NCI-H774 (cell line): ENCODE measurements at places on chromosomes 6 and 20.
A peak's percentile ranks its signal among the peaks of the same experiment; 100 is the strongest.

DNA sequence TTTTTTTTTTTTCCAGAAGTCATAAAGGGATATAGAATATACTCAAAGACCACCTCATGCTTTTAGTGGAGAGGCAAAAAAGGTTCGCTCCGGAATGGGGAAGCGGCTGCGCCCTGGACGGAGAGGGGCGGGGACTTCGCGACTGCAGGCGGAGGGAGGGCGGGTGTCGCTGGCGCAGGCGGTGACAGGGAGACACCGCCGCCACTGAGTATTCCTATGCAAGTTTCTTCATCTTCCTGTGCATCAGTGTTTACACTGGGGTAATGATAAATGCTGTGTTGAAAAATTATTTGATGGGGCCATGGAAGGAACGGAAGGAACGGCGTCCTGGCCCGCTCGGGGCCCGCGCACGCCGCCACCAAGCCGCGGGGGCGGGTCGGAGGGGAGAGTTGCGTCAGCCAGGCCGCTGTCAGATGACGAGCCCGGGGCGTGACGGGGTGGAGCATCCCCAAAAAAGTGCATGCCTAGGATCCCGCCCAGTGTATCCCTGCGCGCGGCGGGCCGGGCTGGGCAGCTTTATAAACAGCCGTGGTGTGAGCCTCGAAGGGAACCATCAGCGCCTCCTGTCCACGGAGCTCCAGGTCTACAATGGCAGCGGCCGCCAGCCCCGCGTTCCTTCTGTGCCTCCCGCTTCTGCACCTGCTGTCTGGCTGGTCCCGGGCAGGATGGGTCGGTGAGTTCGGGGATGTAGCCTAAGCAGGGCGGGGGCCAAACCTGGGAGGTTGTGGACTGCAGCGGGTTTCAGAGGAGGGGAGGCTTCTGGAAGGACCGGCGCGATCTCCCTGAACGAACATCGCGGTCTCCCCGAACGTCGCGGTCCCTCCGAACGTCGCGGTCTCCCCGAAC is at the start of gene ULBP1:
Gene ULBP1 (plus strand): TSS at position 482 of the 846 bp plus-strand sequence. CDS start 107 bp downstream, at position 589.
- DNase-seq, result peak; percentile 74

DNA sequence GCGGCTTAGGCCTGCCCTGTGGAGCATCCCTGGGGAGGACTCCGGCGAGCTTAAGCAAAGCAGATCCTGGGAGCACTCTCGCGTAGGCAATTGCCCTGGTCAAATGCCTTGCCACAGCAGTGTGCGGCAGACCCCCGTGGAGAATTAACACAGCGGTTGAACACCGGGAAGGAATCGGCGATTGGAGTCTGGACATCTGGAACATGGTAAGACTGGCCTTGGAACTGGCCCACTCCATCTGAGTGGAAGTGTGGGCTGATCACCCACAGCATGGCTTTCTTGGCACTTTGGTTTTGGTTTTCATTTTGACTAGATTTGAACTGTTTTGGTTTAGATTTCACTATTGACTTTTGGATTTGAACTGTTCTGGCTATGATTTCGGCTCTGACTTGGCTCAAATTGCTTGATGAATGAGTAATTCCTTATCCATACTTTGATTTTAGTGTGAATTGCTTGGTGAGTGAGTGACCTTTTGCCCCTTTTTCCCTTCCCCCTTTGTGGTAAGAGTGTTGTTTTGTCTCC is 300.7 kb downstream of the RNGTT start:
- no peak for DNase-seq

- DNase-seq, result no peak
Measured at GRCh38 chr6:56046576-56046975, 171.2 kb upstream of the BMP5 start.

- no peak for DNase-seq
Measured at GRCh38 chr20:8187740-8188139, 55.7 kb downstream of the PLCB1 start.

- no peak for DNase-seq
Measured at GRCh38 chr6:111381123-111381522, 101.9 kb downstream of the REV3L start.

GRCh38 chr6:36546308-36546919 is 865 bp downstream of the STK38 start:
- no peak for DNase-seq

GRCh38 chr6:115971785-115972184 is 88.9 kb downstream of the FRK start:
- no peak for DNase-seq

GRCh38 chr20:25040438-25040831 is 17.5 kb downstream of the ACSS1 start:
- DNase-seq, result no peak

- DNase-seq, result no peak
Measured at GRCh38 chr6:7215131-7215530, 97.9 kb downstream of the SSR1 start.

GRCh38 chr6:147903321-147903720 is 394.8 kb downstream of the SAMD5 start:
- DNase-seq, result no peak

GRCh38 chr20:44597930-44598329 is 15.6 kb downstream of the PKIG start:
- DNase-seq, result no peak

DNA sequence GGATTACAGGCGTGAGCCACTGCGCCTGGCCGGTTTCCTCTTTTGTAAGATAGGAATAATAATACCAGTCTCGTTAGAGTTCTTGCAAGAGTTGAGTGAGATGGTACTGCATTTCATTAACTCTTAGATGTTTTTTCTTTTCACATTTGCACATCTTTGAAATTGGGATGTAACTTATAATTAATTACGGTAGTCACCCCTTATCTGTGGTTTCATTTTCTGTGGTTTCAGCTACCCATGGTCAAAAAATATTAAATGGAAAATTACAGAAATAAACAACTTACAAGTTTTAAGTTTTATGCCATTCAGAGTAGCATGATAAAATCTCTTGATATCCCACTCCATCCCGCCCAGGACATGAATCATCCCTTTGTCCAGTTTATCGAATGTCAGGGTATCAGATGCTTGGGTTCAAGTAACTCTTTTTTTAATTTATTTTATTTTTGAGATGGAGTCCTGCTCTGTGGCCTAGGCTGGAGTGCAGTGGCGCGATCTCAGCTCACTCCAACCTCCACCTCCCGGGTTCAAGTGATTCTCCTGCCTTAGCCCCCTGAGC is 15.4 kb downstream of the PTK7 start:
- no peak for DNase-seq

GRCh38 chr20:3003416-3003815 is 40.0 kb upstream of the GNRH2 start:
- no peak for DNase-seq

DNA sequence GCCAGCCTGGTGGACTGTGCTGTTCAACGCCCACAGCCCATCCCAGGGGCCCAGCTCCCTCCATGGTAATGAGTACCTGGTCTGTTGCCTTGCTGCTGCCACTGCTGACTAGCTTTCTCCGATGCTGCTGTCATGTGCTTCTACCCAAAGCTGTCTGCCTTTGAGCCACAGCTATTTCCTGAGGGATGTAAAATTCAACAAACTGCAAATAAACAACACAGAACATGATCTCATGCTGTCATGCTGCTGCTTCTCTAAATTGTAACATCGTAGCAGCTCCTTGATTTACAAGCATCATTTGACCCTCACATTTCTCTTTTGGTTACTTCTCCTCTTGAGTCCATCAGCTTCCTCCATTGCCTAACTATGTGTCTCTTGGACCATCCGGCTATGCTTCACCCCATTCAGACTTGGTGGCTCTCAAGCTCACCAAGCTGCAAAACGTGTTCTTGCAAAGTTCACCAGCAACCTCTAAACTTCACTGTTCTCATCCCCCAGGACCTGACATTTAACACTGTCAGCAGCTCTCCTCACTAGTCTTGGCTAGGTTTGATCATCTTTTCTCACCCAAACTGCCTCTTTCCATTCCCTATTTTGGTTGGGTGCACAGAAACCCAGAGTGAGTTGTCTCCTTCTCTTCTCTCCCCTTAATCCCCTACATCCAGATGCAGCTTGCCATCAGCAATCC is 54.6 kb downstream of the FYN start:
- DNase-seq, result no peak

DNA sequence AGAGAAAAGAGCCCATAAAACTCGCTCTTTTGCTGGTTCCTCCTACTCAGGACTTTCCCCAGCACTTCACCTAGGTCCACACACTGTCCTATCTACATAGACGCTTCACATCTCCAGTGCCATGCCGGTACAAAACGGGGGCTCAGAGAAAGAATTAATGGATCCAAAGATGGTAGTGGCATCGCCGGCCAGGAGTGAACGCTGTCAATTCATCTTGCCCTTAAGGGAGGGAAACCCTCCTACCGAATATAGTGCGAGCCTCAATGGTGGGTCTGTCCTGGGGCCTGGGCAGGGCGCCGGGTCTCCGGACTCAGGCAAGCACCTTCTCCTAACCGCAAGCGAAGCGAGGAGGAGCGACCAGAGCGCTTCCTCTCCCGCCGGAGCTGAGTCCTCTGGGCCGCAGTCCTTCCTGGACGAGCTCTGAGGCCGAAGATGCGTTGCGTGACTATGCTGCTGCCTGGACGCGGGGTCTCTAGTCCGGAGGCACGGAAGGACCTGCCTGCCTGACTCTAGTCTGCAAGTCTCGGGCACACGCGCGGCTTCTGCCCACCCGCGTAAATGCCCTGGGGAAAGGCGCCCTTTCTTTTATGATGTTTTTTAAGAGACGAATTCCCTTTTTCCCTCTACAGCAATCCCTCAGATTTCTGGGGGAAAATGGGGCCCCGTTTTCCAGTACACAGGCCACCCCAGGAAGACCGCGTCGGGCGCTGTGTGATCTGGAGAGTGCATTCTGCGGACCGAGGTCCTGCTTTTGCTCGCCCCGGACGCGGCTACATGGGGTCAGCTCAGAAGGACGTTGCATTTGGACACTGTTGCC is 100.1 kb upstream of the PRDM1 start:
- no peak for DNase-seq

GRCh38 chr6:8499540-8499939 is 64.2 kb upstream of the SLC35B3 start:
- DNase-seq, result no peak

DNA sequence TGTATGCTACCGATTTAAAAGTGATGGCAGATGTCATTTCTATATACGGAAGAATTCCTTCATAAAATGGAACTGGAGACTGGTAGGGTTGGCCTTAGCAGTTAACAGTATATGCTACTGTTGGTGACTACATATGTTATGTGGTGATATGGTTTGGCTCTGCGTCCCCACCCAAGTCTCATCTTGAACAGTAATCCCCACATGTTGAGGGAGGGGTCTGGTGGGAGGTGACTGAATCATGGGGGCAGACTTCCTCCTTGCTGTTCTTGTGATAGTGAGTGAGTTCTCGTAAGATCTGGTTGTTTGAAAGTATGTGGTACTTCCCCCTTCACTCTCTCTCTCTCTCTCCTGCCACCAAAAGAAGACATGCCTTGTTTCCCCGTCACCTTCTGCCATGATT is 29.6 kb downstream of the RGS17 start:
- no peak for DNase-seq

DNA sequence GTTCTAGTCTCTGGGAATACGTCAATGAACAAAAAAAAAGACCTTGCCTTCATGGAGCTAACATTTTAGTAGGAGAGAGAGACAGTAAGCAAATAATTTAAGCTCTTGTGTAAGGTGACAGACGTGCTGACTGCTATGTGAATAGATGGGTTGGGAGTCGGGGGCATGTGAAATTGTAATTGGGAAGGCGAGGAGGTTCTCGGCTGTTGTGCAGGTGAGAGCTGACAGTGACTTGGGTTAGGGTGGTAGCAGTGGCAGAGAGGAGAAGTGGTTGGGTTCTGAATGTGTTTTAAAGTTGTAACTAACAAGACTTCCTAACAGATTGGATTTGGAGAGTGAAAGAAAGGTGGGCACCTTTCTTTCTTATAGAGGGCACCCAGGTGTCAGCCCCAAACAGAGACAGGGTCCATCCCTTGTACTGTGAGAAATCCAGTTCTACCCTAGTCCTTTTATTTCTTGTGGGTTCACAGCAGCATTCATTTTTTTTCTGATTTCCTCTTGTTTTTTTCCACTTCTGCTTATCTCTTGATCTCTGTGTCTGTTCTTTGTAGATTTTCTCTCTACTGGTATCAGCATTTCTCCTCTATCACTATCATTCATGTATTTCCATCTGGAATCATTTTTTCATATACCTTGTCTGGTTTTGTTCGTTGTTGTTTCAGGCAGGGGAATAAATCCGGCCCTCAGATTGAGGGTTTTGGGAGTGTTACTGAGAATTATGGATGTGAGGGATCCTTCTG is 15.4 kb upstream of the MYLK2 start:
- no peak for DNase-seq

DNA sequence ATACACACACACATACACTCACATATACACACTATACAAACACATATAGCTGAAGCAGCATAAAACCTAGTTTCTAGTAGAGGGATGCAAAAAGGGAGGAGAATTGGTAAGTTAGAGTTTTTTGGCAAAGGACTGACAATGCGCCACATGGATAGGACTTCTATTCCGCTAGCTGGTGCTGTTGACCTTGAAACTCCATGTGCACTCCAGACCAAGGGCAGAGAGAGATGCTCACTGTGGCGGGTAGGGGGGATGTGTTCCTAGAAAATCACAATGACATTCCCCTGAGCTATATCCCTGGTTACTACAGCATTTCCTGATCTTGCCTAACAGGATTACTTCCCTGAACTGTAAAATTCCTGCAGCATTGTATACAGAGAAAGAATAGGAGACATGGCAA is 19.2 kb downstream of the MICA start:
- no peak for DNase-seq

DNA sequence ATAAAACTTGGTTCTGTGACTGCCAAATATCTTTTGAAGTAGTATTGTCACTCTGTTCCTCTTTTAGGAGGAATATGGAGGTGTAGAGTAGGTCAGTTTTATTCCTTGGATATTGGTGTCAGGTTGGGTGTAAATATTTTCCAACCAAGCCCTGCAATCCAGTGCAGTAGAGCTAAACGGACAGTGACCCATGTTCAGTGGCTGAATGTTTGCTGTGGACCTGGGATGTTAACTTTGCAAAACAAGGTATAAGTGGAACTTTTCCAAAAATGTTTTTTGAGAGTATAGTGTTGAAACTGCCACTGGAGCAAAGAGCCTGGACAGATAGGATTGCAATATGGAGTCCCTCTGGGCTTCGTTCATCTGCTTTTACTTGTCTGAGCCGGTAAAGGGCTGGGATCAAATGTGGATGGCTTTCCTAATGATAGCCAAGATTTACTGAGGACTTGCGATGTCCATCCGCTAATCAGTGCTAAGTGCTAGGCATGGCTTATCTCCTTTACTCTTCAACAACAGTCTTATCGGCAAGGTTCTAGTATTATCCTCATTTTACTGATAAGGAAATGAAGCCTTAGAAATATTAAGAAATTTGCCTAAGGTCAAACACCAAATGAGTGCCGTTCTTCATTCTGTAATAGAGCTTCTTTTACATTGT is 69.0 kb upstream of the BACH2 start:
- DNase-seq, result no peak
